Muscle of arm (tissue), 14 donors: ENCODE measurements at places on chromosomes 12 and 14. TPM values are rescaled to one million over a fixed set of nuclear protein-coding genes. Genes with fewer than 3 reads are reported as not detected.

DNA sequence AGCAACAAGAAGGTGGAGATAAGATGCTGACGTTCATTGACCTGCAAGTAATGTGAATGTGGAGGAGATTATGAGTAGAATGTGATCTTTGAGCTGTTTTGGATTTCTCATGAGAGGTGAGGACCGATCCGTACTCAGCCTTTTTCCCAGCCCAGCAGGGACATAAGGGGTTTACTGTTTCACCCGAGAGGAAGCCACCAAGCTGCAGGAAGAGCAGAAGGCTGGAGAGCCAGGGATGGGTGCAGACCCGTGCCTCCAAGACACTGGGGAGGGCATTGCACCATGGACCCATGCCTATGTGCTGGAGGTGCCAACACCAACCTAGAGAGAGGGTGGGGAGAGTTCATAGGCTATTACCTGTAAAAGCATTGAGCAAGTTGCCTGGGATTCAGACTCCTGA is 206.0 kb upstream of the DIO3 start:
- DNase-seq, result no peak

DNA sequence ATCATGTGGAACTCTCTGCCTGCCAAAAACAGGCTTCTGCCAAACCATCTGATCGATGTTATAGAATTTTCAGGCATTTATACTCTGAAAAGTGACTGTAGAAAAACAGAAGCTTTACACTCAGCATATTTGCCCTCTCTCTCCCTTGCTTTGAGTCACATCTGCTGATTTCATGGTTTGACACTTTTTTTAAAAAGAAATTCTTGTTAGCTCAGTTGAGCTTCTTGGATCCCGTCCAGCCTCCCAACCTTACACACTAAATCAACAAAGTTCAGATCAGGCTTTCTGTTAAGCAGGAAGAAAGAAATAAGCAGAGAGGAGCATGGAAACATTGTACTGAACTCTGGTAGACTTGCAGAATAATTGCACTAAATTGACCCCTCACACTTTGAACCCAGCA is 193.6 kb upstream of the SEL1L start:
- DNase-seq, result no peak

GRCh38 chr14:23816371-23816770 is 137.2 kb upstream of the DHRS4 start:
- DNase-seq, result no peak

GRCh38 chr12:112518365-112518735 is 99.6 kb downstream of the PTPN11 start:
- no peak for DNase-seq

DNA sequence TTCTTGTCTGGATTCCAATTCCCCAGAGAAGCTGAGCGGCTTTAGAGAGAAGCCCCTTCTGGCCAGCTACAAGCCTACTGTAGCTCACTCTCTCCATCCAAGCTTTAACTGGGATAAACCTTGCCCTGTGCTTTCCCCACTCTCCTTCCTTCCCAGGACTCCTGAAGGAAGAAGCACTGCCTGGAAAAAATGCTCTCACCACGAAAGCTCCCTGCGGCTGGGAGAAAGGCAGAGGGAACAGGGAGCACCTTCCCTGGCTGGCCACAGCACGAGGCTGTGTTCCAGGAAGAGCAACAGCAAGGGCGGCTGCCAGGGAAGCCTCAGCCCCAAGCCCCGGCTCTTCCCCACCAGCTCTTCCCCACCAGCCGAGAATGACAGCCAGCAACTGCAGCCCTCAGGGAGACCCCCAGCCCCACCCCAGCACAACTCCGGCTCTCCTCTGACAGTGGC is 40.8 kb upstream of the PNMA1 start:
- peak; percentile 79 for DNase-seq

GRCh38 chr14:21019366-21019765 is 5.5 kb downstream of the NDRG2 start:
- no peak for DNase-seq

DNA sequence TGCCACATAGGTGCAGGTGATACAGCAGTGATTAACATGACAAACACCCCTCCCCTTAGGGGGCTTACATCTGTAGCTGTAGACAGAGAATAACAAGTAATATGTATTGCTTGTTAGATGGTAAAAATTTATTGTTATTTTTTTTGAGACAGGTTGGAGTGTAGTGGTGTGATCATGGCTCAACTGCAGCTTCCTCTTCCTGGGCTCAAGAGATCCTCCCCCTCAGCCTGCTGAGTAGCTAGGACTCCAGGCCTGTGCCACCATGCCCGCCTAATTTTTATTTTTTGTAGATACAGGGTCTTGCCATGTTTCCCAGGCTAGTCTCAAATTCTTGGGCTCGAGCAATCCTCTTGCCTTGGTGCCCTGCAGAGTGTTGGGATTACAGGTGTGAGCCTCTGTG is 19.8 kb downstream of the DIP2B start:
- DNase-seq, result no peak

Gene KCNH3
- polyA plus RNA-seq, result not detected

Gene ZCRB1
- polyA plus RNA-seq, result 87.2 TPM

- no peak for DNase-seq
These were observed 6.0 kb upstream of the SOS2 start for GRCh38 chr14:50237427-50237826.

Gene SMIM41
- polyA plus RNA-seq, result 0.44 TPM

DNA sequence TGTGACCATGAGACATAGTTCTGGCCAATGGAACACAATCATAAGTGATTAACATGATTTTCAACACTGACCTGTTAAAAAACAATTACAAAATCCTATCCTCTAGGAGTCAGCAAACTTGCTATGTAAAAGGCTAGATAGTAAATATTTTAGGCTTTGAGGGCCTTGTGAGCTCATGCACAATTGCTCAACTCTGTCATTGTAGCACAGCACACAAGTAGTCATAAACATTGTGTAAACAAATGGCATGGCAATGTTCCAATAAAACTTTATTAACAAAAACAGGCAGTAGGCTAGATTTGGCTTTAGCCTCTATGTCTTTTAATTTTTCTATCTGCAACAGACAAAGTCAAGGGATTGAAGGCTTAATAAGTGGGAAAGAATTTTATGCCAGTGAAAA is 350.7 kb downstream of the C12orf50 start:
- DNase-seq, result no peak

DNA sequence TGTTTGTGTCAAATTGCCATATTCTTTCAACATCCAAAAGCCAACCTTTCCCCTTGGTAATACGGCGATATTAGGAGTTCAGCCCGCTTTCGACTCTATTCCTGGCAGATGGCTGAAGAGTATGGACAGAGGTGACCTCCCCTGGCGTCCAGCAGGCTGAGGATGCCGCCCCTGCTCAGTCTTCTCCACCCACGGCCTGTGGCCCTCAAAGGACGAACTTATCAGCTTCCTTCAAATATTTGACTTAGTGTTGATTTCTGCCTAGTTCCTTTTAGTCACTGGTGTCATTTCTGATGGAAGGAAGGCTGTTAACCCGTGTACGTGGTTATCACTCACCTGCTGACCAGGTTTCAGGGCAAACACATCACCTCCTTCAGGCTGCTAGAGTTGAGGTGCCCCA is 65.0 kb downstream of the TESC start:
- DNase-seq, result no peak

Gene GPR84
- polyA plus RNA-seq, result not detected

GRCh38 chr12:119685375-119685774 is 17.4 kb downstream of the PRKAB1 start:
- DNase-seq, result no peak

- DNase-seq, result no peak
These were observed 466.9 kb upstream of the RGS6 start for GRCh38 chr14:71465316-71465715.

DNA sequence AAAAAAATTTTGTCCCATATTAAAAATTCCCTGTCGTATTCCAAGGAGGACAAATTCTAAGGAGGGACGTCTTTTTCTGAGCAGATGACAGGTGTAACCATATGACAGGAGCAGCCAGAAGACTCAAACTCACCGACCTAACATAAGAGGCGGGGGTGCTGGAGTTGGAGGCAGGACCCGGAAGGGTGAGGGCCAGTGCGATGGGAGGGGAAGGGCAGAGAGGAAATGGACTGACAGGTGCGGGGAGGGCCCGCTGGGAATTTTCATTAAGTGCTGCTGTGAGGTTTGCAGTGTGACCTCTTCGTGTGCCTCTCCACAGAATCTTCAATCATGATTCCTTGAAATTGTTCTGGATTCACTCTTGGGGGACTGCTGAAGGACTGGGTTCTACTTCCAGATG is 189.4 kb downstream of the NTF3 start:
- DNase-seq, result no peak

GRCh38 chr14:89849931-89850330 is 104.6 kb downstream of the EFCAB11 start:
- DNase-seq, result no peak

- no peak for DNase-seq
These were observed 332.5 kb downstream of the CCER1 start for GRCh38 chr12:90622431-90622830.

DNA sequence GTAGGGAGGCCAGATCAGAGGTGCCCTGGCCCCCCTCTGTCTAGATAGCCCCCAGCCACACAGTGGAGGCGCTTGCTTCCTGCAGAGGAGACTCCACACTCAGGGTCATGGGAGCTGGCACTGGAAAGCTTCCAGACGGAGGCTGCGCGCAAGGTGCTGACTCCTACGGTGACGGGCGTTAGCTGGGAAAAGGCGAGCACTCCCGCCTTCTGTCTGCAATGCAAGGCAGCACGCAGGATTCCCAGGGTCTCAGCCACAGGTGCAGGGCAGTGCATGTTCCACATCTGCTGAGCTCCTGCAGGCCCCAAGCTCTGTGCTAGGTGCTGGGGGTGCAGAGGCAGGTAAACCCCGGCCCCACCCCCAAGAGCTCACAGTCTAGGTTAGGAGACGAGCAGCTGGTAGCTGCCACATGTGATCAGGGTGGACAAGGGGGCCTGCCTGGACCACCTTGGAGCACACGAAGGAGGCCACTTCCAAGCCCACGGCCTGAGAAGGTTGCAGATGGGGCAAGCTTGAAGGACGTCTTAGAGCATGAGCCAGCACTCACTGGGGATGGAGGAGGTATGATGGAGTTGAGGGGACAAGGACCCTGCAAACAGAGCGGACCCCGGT is 310.9 kb upstream of the DIO3 start:
- no peak for DNase-seq

Gene SLC17A8
- not detected for polyA plus RNA-seq

DNA sequence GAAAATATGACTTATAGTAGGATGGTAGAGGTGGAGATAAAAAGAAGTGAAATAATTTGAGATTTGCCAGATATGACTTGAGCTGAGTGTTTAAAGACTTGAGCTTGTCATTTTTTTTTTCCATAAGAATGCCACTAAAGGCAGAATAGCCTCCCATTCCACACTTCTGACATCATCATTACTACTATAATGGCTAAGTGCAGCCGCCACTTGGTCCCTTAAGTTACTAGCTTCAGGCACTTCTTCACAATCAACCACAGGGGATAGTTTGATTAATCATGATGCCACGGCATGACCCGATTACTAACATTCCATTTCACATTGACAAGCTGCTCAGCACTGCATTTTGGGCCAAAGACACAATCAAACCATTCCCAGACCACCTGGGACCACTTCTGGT is 127.9 kb downstream of the EFCAB11 start:
- no peak for DNase-seq

Gene KRT86
- polyA plus RNA-seq, result not detected

- DNase-seq, result peak; percentile 2
These were observed 1683.8 kb upstream of the SEL1L start for GRCh38 chr14:83217492-83217891.

GRCh38 chr12:10190558-10191388 is 11.9 kb downstream of the TMEM52B start:
- DNase-seq, result peak; percentile 52

- peak; percentile 41 for DNase-seq
These were observed 1.3 kb downstream of the RCOR1 start for GRCh38 chr14:102593825-102594137.

DNA sequence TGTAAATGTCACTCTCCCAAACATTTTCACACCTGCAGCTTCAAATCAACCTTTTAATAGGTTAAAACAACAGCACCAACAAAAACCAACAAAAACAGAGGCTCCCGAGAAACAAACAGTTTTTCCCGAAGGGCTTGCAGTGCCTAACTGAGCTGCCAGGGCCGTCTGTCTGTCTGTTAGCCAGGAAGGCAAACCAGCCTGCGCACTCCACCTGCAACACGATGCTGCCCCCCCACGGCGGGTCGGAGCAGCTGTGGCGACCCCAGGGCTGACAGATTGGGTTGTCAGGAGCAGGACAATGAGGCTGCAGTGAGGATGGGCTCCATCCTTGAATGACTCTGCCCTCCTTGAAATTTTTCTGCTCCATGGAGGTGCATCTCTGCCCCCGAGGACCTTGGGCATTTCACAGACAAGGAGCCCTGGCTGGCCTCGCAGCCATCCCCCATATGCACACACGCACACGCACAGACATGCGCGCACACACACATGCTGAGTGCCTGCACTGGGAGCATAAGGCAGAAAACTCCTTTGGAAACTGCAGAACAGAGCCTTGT is 2.6 kb downstream of the RTL1 start:
- DNase-seq, result no peak

Gene MAPK1IP1L
- polyA plus RNA-seq, result 58.7 TPM

GRCh38 chr12:124094733-124095132 is 121.7 kb downstream of the ZNF664 start:
- DNase-seq, result no peak

Gene KRT79
- 0.11 TPM for polyA plus RNA-seq
